ENCODE measurements at places on chromosomes 4 and X.

- no peaks in the 10 kb centered on the region for H3K36me3 ChIP-seq
- H3K27ac ChIP-seq = peak within 1 kb of the TSS; percentile 79
- H3K27me3 ChIP-seq = no peaks in the 10 kb centered on the region
- peak; percentile 55 for DNase-seq
- H3K4me3 ChIP-seq = peak within 1 kb of the TSS; percentile 83
Measured at GRCh38 chr4:86359944-86360478, at the start of gene MAPK10. MAPK10 (minus strand) TSS chr4:86360053.

GRCh38 chrX:109855501-109855900 is 122.4 kb upstream of the ACSL4 start:
- peaks cover 7% of the 10 kb centered on the region for H3K4me1 ChIP-seq
- no peak overlapping the region for H3K4me3 ChIP-seq
- no peaks in the 10 kb centered on the region for H3K27me3 ChIP-seq
- DNase-seq = no peak

- H3K36me3 ChIP-seq = no peaks in the 10 kb centered on the region
- H3K4me1 ChIP-seq = peaks cover 29% of the 10 kb centered on the region
Measured at GRCh38 chr4:146943691-146944375, 1.8 kb downstream of the TTC29 start.

DNA sequence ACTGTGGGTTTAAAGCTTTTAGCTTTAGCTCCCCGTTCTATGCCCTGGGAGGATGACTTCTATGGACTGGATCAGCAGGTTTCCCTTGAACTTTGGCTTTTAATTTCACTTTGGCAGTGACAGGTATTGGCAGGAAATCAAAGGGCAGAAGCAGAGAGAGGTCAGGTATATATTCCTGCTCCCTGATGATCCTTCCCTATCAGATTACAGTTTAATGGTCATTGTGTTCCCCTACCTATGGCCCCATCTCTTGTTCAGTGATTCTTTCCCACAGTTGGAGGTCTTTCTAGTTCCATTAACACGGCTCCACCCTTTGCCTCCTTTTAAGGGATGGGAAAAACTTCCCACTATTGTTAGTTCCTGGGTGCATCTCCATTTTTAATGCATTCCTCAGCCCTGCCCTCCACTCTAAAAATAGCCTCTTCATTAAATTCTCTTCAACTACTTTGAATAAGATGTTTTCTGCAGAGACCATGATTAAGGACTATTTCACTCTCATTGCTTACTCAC is 107.8 kb upstream of the TMEM47 start:
- no peaks in the 10 kb centered on the region for H3K4me1 ChIP-seq
- no peak overlapping the region for H3K4me3 ChIP-seq
- no peak for DNase-seq
- no peaks in the 10 kb centered on the region for H3K36me3 ChIP-seq
- H3K27ac ChIP-seq = no peak overlapping the region
- H3K27me3 ChIP-seq = no peaks in the 10 kb centered on the region

DNA sequence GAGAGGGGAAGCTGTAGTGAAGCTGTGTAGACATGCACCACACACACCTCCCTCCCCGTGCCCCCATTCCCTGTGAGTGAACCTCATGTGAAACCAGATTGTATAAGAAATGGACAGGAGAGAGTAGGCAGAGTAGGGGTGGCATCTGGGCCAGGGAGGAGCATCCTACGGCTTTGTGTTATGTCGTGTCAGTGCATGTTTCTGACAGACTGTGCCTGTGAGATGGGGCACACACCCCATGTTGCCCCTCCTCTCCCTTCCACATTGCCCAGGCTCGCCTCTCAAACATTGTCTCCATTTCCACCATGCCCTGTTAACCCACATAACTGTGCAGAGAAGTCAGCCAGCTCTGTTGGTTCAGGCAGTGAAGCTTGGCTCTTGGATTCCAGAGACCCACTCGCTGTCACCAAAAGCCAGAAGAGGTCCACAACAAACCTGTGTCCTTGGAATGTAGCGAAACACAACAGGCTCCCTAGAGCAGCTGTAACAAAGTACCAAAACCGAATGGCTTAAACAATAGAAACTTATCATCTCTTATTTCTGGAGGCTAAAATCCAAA is 56.1 kb downstream of the SLC9A6 start:
- no peak for DNase-seq
- no peak overlapping the region for H3K4me3 ChIP-seq
- H3K4me1 ChIP-seq = no peaks in the 10 kb centered on the region
- H3K36me3 ChIP-seq = peaks cover 34% of the 10 kb centered on the region
- H3K27ac ChIP-seq = no peak overlapping the region

DNA sequence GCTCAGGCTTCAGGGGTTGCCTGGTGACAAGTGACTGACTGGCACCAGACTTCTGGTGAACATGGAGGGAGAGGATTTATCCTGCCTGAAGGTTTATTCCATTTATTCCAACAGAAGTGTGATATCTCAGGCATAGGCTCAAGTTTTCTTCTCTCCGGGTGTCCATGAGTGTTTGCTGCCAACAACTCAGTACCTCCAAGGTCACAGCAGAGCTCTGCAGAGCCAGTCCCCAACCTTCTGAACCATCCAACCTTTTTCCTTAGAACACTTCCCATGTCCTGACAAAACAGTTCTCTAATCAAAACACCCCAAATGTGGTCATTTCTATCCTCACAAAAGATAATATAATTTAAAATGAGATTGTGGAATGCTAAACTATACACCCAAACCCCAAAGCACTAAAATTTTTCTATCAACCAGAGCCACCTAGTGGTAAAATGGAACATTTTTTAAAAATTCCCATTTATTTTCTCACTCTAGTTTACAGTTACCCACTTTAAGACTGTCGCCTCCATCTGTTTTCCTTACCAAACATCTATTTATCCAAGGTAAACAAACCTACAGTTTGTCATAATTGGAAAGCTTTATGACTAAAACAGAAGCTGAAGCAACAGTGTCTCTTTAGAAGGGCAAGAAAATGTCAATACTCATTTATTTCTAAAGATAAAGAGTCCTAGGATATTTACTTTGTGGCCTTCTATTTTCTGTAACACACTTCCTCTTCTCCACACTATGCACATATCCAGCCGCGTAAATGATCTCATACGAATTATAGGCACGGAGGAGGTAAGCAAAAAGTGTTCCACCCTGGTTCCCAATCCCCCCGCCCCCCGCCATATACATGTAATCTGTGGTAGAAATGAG is 39.5 kb downstream of the TMEM154 start:
- no peaks in the 10 kb centered on the region for H3K27me3 ChIP-seq
- peaks cover 55% of the 10 kb centered on the region for H3K36me3 ChIP-seq
- H3K4me1 ChIP-seq = peaks cover 70% of the 10 kb centered on the region
- H3K27ac ChIP-seq = peak overlapping the region; percentile 63
- no peak overlapping the region for H3K4me3 ChIP-seq
- no peak for DNase-seq

- no peak overlapping the region for H3K27ac ChIP-seq
- no peak overlapping the region for H3K4me3 ChIP-seq
- H3K27me3 ChIP-seq = no peaks in the 10 kb centered on the region
- no peaks in the 10 kb centered on the region for H3K36me3 ChIP-seq
- no peak for DNase-seq
Measured at GRCh38 chrX:15911734-15912550, 57.3 kb upstream of the AP1S2 start.

DNA sequence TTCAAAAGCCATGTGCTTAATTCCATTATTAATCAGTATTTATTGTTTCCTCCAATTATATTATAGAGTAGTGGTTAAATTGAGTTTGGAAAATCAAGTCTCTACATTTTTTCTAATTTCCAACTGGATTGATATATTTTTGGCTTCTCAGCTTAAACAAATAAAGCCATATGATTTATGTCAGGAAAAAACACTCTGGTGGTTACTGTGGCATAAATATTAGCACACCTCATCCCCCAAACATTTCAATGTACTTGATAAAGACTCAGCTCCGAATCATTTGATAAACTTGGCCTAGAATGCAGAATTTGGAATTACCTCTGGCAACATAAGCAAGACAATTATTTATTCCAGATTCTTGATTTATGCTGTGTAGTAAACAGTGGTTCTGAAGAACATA is 2313.8 kb downstream of the ARAP2 start:
- H3K36me3 ChIP-seq = no peaks in the 10 kb centered on the region
- no peak for DNase-seq
- no peaks in the 10 kb centered on the region for H3K4me1 ChIP-seq
- H3K27me3 ChIP-seq = no peaks in the 10 kb centered on the region

DNA sequence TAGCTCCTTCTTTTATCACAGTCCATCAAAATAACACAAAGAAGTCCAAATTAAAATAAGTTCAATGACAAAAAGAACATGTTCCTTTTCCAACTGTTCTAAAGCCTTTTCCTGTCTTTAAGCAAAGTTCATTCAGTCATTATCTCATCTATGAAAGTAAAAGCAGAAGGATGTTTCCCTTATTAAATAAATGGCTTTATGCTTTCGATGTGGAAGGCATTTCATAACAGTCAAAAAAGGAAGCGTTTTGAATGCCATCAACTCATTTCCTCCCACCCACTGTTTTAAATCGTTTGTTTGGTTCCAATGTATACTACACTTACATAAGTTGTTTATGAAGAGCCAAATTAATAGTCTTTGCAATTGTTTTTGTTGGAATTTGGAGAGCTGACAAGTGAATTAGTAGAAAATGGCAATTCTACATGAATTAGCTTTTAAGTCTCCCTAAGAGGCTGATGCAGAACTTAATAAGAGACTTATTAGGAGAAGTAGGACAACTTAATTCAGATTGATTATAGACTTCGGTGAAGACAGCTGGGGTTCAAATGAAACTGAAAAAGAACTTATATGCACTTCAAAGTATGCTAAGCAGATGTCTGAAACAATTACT is 392.6 kb upstream of the FTHL17 start:
- no peak for DNase-seq
- no peaks in the 10 kb centered on the region for H3K36me3 ChIP-seq

DNA sequence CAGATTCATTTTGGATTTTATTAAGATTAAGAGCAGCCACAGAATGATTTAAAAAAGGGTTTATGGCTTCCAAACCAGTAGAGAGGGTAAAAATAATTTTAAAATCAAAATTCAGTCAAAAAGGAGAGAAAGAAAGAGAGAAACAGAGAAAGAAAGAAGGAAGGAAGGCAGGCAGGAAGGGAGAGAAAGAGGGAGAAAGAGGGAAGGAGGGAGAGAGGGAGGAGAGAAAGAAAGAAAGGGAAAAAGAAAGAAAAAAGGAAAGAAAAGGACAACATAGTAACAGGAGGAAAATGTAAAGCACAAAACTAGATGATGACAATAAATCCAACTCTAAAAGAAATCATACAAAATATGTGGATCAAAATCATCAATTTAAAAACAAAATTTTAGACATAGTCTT is 79.6 kb upstream of the FRG1 start:
- no peak overlapping the region for H3K4me3 ChIP-seq
- no peak overlapping the region for H3K27ac ChIP-seq
- H3K27me3 ChIP-seq = no peaks in the 10 kb centered on the region
- H3K4me1 ChIP-seq = no peaks in the 10 kb centered on the region
- no peak for DNase-seq
- no peaks in the 10 kb centered on the region for H3K36me3 ChIP-seq

- peaks cover 16% of the 10 kb centered on the region for H3K27me3 ChIP-seq
- no peaks in the 10 kb centered on the region for H3K36me3 ChIP-seq
- no peak overlapping the region for H3K4me3 ChIP-seq
- no peak overlapping the region for H3K27ac ChIP-seq
Measured at GRCh38 chr4:145722561-145722960, 42.6 kb downstream of the C4orf51 start.

DNA sequence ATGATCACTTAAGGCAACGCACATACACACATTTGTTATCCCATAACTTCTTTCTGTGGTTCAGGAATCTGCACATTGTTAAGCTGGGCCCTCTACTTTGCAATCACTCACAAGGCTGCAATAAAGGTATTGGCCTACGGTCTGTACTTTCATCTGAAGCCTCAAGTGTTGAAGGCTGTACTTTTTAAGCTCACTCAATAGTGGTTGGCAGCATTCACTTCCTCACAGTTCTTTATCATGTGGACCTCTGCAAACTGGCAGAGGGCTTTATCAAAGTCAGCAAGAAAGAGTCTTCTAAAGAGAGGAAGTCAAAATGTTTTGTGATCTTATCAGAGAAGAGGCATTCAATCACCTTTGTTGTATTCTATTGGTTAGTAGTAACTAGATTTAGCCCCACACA is 301.4 kb upstream of the EPHA5 start:
- no peaks in the 10 kb centered on the region for H3K36me3 ChIP-seq
- no peak for DNase-seq
- H3K4me1 ChIP-seq = no peaks in the 10 kb centered on the region
- H3K4me3 ChIP-seq = no peak overlapping the region
- H3K27me3 ChIP-seq = no peaks in the 10 kb centered on the region
- H3K27ac ChIP-seq = no peak overlapping the region

DNA sequence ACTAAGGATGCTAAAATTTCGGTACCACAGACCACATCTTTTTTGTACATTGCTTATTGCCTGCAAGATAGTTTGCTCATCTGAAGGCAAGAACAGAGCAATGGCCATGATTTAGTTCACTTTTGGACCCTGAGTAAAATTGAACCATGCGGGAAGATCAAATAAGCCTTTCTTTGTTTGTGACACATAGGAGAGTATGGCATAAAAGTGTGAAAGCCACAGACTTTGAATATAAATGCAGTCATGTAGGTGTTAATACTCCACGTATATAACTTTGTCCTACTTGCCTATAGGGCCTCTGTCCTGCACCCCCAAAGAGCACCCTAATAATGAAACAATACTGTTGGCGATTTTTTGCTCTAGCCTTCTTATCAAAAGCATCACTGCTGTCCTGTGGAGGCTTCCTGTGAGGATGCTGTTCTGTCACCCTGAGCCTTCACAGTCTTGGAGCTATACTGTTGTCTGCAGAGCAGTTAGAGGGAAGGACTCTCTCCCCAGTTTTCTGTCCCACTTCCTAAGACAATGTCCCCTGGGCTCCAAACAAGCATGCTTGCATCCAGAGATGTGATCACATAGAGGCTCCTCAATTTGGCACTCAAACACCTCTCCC is 10.2 kb upstream of the CXCL13 start:
- no peak for DNase-seq
- H3K27me3 ChIP-seq = no peaks in the 10 kb centered on the region
- peaks cover 12% of the 10 kb centered on the region for H3K4me1 ChIP-seq
- no peaks in the 10 kb centered on the region for H3K36me3 ChIP-seq
- H3K27ac ChIP-seq = no peak overlapping the region
- H3K4me3 ChIP-seq = no peak overlapping the region

- no peaks in the 10 kb centered on the region for H3K36me3 ChIP-seq
- no peak for DNase-seq
Measured at GRCh38 chrX:44723426-44723825, 120.4 kb upstream of the DUSP21 start.

DNA sequence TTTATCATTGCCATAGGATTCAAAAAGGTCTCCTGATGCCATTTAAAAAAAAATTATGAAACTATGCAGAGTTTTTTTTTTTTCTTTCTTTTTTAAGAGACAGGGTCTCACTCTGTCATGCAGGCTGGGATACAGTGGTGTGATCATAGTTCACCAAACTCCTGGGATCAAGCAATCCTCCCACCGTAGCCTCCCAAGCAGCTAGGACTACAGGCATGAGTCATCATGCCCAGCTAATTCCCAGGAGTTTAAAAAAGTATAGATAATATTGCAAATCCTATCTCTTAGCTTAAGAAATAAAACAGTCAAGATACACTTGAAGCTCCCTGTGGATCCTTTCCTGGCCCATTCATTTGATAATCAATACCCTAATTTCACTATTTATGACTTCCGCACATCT is 58.6 kb upstream of the PRSS48 start:
- no peak overlapping the region for H3K4me3 ChIP-seq
- no peak for DNase-seq
- peaks cover 6% of the 10 kb centered on the region for H3K27me3 ChIP-seq
- no peaks in the 10 kb centered on the region for H3K36me3 ChIP-seq

- H3K27me3 ChIP-seq = no peaks in the 10 kb centered on the region
- H3K27ac ChIP-seq = no peak overlapping the region
- no peak overlapping the region for H3K4me3 ChIP-seq
- H3K36me3 ChIP-seq = no peaks in the 10 kb centered on the region
- no peak for DNase-seq
- H3K4me1 ChIP-seq = no peaks in the 10 kb centered on the region
Measured at GRCh38 chrX:55710701-55711100, 6.8 kb upstream of the RRAGB start.
